Skin of body (tissue), 3 donors: ENCODE measurements at places on chromosomes 6 and 20. TPM values are rescaled to one million over a fixed set of nuclear protein-coding genes. Genes with fewer than 3 reads are reported as not detected.

- DNase-seq = no peak
Measured at GRCh38 chr6:24910331-24910960, 25.3 kb downstream of the RIPOR2 start.

DNA sequence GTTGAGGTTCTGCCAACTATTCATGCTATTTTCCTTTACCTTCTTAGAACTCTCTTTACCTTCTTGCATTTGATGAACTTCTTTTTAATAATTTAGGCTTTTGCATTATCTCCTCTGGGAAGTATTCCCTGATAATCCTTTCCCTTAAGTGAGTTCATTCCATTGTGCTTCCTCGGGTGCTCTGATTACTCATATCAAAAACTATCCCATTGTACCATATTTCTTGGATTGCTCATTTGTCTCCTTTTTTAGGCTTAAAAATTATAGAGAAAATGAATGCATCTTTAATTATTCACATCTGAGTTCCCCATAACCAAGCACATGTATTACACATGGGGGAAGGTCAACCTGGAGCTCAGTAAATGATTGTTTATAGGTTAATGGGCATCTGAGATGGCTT lies 2.5 kb downstream of the CALHM4 start:
- no peak for DNase-seq

DNA sequence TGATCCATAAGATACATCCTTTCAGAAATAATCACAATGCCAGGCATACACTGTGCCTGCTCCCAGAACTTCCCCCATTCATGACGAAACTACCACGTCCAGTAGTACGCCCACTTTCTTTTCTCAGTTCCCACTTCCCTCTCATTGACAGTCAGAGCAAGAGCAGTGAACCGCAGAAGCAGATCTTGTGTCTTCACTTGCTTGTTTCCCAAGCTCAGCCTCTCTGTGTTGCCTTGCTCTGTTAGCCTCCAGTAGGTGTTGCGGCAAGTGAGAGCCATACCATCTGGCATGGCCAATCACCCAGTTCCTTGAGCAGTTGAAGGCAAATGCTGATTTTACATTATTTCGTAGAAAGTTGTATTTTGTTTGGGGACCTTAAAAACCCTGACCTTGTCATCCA lies 11.7 kb downstream of the UST start:
- DNase-seq = peak; percentile 21

TP53TG5 gene
- not detected for total RNA-seq

GNMT gene
- 0.20 TPM for total RNA-seq
